ENCODE measurements at places on chromosomes 4 and X.

DNA sequence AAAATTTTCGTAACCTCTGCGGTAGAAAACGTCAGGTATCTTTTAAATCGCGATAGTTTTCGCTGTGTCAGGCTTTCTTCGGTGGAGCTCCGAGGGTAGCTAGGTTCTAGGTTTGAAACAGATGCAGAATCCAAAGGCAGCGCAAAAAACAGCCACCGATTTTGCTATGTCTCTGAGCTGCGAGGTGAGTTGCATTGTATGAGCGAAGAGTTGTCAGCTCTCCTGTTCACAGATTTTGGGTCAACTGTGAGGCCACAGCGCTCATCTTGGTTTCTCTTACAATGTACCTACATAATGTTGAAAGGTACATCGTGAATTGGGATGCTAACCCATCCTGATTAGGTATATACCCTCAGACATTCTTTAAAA is 486 bp downstream of the CLCN3 start:
- peak; percentile 27 for DNase-seq

GRCh38 chr4:37584493-37585060 is 101.6 kb downstream of the RELL1 start:
- no peak for DNase-seq

DNA sequence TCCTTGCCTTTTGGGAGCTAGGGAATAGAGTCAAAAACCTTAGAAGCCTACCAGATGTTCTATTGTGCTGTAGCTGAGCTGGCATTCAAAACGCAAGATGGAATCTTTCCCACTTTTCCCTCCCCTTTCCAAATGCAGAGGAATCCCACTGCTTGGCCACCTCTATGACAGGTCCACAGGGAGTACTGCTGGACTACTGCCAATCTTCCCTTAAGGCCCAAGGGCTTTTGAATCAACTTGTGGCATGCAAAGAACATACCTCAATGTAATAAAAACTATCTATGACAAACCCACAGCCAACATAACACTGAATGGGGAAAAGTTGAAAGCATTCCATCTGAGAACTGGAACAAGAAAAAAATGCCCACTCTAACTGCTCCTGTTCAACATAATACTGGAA is 139.2 kb upstream of the AGTR2 start:
- DNase-seq = no peak

DNA sequence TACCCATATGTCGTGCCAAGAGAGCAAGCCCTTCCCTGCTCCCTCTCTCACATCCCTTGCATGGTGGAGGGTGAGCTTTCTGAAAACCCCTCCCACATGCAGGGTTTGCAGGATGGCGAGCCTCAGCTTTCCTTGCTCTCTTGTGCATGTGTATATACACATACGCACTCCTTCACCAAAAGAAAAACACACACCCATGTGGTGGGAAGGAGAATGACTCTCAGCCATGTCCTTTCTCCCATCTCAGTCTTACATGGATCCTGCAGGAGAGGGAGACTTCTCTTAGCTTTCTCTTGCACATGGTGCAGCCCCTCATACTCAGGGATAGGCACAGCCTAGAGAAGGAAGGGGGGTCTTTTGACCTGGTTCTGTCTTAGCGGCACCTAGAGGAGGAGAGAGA is 81.1 kb downstream of the CLCN5 start:
- DNase-seq = peak; percentile 26

GRCh38 chr4:90977726-90978125 is 850.5 kb downstream of the CCSER1 start:
- DNase-seq = no peak

DNA sequence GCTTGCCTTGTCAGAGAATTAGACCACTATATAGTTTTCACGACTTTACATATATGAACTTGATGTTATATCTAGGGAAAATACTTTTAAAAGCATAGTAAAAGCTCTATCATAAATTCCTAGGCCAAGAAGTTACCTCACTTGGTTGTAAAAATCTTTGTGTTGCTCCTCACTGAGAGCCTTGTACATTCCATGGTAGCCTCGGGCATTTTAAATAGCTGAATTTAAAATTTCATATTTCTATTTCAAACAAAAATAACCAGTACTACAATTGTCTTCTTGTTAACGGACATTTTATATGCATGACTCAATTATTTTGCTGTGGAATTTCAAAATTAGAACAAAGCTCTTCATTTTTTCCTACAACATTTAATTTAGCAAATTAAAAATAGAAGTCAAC is 107.6 kb downstream of the MID1 start:
- no peak for DNase-seq

DNA sequence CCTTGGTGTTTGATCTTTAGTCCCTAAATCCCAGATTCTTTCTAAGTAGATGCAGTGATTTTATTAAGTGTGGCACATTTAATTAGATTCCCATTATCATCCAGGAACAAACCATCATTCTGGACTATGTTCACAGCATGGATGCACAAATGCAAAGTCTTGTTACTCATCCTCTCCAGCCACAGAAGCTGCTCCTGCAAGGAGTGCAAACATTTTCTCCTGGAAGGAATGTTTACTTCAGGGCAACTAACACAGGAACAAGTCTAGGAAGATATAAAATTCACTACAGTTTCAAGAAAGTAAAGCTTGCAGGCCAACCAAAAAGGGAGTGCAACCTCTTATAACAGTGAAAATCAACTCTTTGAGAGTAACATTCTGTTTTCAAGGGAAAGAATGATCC is 106.0 kb downstream of the IQCM start:
- DNase-seq = no peak

GRCh38 chr4:78293348-78293747 is 236.2 kb downstream of the FRAS1 start:
- DNase-seq = no peak

GRCh38 chrX:14050709-14051108 is 21.0 kb upstream of the GEMIN8 start:
- no peak for DNase-seq

DNA sequence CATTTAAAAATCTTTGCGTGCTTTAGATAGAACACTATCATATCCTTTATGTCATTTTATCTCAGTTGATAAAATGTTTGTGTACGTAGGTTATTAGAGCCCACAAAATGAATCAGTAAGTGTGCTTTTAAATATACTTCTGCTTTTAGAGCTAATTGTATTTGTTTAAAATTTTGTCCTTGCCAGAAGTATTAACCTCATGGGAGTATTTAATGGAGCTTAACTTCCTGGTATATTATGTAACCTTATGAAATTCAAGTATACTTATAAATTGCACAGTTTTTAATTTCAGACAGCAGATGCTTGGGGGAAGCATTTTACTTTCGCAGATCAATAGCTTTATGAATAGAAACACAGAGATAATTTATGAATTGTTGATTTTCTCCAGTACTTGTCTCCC is 90.2 kb downstream of the DIPK2B start:
- DNase-seq = no peak

- no peak for DNase-seq
These were observed 3.9 kb upstream of the GLRB start for GRCh38 chr4:157072002-157072401.

- DNase-seq = no peak
These were observed 156.4 kb upstream of the WDR1 start for GRCh38 chr4:10273030-10273429.

DNA sequence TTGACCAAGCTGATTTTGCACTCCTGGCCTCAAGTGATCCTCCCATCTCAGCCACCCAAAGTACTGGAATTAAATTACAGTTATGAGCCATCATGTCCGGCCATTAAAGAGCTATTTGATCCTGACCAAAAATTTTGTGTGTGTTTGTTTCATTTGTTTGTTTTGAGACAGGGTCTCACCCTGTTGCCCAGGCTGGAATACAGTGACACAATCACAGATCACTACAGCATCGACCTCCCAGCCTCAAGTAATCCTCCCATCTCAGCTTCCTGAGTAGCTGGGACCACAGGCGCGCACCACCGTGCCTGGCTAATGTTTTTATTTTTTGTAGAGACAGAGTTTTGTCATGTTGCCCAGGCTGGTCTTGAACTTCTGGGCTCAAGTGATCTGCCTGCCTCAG is 82.9 kb upstream of the RBPJ start:
- DNase-seq = no peak

- peak; percentile 13 for DNase-seq
These were observed 15.6 kb downstream of the PGK1 start for GRCh38 chrX:78119521-78120227.

GRCh38 chr4:95439896-95440295 is 108.9 kb downstream of the UNC5C start:
- no peak for DNase-seq

DNA sequence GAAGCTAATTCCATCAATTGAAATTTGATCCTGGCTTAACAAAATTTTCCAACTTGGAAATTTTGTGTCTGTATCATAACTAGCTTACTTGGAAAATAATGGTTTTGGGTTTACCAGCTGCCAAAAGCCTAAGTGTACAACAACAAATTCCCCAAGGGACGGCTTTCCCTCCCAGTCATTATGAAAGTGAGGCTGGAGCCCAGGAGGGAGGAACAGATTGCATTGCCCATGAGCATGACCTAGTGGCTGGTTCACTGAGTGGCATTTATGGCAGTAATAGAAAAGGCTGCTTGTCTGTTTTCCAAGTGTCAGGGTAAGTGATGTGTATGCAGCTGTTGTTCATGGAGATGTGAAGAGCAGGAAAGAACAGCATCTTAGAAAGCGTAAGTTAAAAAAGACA is 70.8 kb upstream of the HHIP start:
- DNase-seq = peak; percentile 79

DNA sequence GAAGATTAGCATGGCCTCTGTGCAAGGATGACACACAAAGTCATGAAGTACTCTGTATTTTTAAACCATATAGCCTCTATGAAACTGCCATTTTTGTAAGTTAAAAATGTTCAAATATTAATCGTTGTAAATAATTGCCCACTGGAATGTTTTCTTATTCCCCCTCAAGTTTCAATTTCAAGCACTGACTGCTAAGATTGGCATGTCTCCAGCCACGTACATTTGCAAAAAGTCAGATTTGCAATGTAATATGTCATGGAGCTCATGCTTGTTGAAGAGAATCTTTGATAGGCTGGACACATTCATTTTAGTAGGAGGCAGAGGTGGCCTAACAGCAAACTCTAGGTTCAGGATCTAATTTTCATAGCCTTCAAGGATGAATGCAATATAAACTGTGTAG is 124.7 kb downstream of the CBR4 start:
- DNase-seq = no peak

GRCh38 chrX:17464194-17464593 is 89.2 kb downstream of the NHS start:
- no peak for DNase-seq

DNA sequence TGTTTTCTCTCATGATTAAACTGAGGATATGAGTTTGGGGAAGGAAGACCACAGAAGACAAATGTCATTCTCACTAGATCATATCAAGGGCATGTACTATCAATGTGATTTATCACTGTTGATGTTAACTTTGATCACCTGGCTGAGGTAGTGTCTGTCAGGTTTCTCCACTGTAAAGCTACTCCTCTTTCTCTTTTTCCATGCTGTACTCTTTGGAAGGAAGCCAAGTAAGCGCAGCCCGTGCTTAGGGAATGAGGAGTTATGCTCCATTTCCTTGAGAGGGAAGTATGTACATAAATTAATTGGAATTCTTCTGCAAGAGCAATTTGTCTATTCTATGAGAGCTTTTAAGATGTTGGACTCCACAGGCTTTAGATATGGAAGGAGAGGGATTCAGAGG is 4.0 kb upstream of the KANTR start:
- DNase-seq = no peak

DNA sequence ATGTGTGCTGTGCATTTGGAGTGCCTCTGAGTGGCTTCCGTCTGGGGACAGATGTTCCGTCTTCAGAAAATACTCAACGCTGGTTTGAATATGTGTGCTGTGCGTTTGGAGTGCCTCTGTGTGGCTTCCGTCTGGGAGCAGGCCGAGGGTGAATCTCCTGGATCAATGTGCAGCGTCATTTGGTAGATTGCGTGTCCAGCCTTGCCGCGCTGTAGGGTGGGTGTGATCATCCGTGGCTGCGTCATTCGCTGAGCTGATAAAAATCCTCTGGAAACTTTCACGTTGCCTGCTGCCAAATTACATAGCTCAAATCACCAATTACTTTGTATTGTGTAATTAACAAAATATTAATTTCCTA is 12.1 kb downstream of the UVSSA start:
- no peak for DNase-seq

DNA sequence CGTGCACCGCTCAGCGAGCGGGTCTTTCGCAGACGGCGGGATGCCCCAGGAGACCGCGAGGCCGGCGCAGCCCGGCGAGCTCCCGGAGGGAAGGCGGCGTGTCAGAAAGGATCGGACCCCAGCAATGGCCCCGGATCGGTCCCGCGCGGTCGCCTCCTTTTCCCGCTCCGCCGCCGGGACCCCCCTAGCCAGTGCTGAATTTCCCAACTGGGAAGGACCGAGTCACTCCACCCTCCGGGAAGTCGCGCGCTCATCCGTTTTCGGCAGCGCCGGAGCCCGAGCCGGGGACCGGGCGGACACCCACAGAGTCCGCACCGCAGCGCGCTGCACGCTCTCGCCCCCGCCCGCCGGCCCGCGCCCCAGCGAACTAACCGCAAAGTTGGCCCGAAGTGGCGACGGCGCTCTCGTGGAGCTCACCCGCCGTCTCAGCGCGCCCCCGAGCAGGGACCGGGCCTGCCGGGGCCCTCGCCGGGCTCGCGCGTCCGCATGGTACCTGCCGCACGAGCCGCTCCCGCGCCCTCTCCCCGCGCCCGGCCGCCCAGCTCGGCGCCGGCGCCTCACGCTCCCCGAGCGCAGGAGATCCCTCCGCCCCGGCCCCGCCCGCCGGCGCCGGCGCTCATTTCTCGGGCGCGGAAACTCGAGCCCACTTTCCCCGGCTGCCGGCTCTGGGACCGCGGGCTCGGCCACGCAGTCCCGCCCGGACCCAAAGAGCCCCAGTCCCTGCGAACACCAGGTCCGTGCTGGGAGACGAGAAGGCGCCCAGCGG is at the start of gene FAT1:
Gene FAT1 (minus strand): TSS at position 565 of the 766 bp plus-strand sequence. CDS start 14,029 bp downstream, outside the sequence.
- DNase-seq = peak; percentile 91

DNA sequence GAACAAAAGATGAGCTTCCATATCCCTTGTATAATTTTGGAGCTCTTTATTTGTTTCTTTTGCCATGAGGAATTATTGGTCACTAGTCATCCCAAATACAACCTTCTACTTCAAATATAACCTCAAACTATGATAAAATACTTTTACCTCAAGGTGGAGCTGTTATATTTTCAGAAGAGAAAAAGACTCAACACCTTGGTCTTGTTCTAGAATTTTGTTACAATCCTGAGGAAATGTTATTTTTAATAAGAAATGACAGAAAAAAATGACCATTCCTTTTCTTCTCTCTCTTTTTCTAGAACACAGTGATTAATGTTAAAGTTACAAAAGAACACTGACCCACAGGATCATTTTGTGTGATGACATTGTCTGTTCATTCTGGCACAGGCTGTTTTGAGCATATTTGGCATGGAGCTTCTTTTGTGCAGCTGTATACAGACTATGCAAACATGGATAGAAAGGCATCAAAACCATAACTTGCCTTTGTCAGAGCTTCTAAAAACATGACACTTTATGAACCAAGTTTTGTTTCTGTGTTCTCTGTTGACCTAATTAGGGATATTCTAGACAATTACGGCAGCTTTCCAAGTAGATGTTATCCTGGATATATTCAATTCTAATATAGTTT is 159.6 kb upstream of the CTSO start:
- no peak for DNase-seq

- no peak for DNase-seq
These were observed 3.6 kb upstream of the SLC9A6 start for GRCh38 chrX:135981668-135982067.
